IgD-negative memory B cell (primary cell): ENCODE measurements at places on chromosomes 5 and 9. TPM values are rescaled to one million over a fixed set of nuclear protein-coding genes. Genes with fewer than 3 reads are reported as not detected.

Gene ADAMTS12
- polyA plus RNA-seq: not detected

Gene TMC1
- polyA plus RNA-seq: not detected

Gene BTNL8
- polyA plus RNA-seq: not detected

Gene TMEM174
- polyA plus RNA-seq: not detected

Gene SPATA31D4
- polyA plus RNA-seq: not detected

Gene WASHC1
- polyA plus RNA-seq: 2.7 TPM

Gene GABRB2
- not detected for polyA plus RNA-seq

Gene ANXA6
- 298 TPM for polyA plus RNA-seq

Gene HMCN2
- not detected for polyA plus RNA-seq

Gene F2RL1
- 2.6 TPM for polyA plus RNA-seq

Gene ADAMTSL2
- not detected for polyA plus RNA-seq

Gene TNPO1
- 40.9 TPM for polyA plus RNA-seq

Gene SPAG8
- polyA plus RNA-seq: 1.1 TPM

Gene NSG2
- not detected for polyA plus RNA-seq

Gene ARHGEF37
- polyA plus RNA-seq: 0.36 TPM

Gene MARCHF11
- polyA plus RNA-seq: not detected

Gene SARDH
- 0.30 TPM for polyA plus RNA-seq

Gene BHMT
- not detected for polyA plus RNA-seq

Gene PTGER4
- polyA plus RNA-seq: 24.9 TPM

Gene CCNO
- not detected for polyA plus RNA-seq

Gene SPAAR
- polyA plus RNA-seq: not detected

Gene GPR150
- polyA plus RNA-seq: 0.66 TPM

Gene KIF24
- polyA plus RNA-seq: not detected

Gene HTR4
- polyA plus RNA-seq: not detected

Gene ENTPD2
- polyA plus RNA-seq: not detected

Gene OTP
- not detected for polyA plus RNA-seq

Gene SHISAL2B
- not detected for polyA plus RNA-seq

Gene PPP2R2B
- 0.14 TPM for polyA plus RNA-seq

Gene KIF4B
- polyA plus RNA-seq: not detected

Gene UBE2QL1
- polyA plus RNA-seq: not detected

Gene PKD2L2
- 0.46 TPM for polyA plus RNA-seq

Gene HK3
- polyA plus RNA-seq: not detected

Gene SPATA6L
- not detected for polyA plus RNA-seq

Gene PTGS1
- 17.5 TPM for polyA plus RNA-seq

Gene NUTM2F
- polyA plus RNA-seq: not detected

Gene QRFP
- polyA plus RNA-seq: not detected

Gene BAAT
- polyA plus RNA-seq: not detected

Gene ANKRD34B
- not detected for polyA plus RNA-seq

Gene MEIKIN
- not detected for polyA plus RNA-seq

Gene JAKMIP2
- polyA plus RNA-seq: 0.14 TPM

Gene GHR
- polyA plus RNA-seq: not detected

Gene LHX6
- not detected for polyA plus RNA-seq
